WTC11 (cell line): ENCODE measurements at places on chromosomes 3 and 15.

GRCh38 chr15:72859017-72859756, 75.6 kb upstream of the ADPGK start:
- no peak for DNase-seq

DNA sequence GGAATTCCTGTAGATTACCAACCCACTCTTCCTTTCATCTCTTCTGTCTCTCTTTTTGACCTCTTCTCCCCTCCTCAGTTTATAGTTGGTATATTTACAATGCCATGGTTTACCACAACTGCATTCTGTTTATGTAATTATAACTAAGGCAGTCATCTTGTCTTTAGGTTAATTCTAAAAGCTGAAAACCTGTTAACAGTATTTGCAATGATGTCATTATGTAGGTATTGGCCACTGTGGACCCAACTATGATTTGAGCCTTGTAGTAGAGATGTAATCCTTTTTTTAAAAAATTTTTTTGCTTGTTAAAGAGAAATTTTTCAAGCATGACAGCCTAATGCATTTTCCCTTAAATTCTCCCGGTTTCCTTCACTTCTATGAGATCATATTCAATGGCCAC, 30.7 kb upstream of the CHST2 start:
- DNase-seq, result no peak

DNA sequence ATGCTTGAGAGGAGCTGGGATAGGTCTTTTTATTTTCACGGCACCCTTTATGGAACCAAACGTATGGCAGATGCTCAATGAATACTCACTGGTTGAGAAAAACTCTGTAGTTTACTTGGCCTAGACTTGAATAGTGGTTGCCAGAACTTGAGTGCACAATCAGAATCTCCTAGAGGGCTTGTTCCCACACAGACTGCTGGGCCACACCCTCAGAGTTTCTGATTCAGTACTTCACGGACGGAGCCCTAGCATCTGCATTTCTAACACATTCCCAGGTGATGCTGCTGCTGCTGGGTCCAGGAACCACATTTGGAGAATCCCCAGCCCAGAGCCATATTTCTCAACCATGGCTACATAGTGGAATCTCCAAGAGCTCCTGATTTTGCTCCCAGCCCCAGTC, 24.6 kb downstream of the CA12 start:
- DNase-seq, result no peak

GRCh38 chr3:49260806-49261324, 16.2 kb downstream of the C3orf62 start:
- DNase-seq, result no peak

GRCh38 chr3:197516517-197516889, 39.3 kb downstream of the BDH1 start:
- no peak for DNase-seq

DNA sequence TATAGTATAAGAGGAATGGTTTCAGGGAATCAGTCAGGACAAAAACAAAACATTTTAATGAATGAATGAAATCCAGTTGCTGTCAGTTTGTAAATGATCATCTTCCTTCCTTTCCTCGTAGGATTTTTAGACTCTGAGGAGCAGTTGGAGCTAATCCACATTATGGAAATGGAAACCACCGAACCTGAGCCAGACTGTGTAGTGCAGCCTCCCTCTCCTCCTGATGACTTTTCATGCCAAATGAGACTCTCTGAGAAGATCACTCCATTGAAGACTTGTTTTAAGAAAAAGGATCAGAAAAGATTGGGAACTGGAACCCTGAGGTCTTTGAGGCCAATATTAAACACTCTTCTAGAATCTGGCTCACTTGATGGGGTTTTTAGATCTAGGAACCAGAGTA, 3.1 kb downstream of the TIPARP start:
- DNase-seq, result no peak

- peak; percentile 31 for DNase-seq
Observed at GRCh38 chr3:25592510-25592968, 72.2 kb downstream of the TOP2B start.

DNA sequence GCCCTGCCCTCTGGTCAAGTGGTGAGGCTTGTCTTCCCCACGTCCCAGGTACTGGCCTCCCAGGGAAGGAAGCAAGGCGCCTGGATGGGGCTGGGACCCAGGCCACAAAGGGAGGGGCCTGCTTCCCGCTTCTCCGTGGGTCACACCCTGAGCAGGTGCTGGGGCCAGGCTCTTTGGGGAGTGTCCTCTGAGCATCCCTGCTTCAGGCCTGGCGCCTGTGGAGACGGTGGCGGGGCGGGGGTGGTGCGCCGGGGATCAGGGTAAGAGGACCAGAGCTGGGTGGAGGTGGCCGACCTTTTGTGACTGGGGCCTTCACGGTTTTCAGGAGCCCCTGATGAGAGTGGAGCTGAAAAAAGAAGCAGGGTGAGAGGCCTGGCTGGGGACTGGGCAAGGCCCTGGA, 3.6 kb downstream of the PLA2G4B start:
- DNase-seq, result no peak

- no peak for DNase-seq
Observed at GRCh38 chr15:58249646-58250312, 111.6 kb downstream of the AQP9 start.

- DNase-seq, result no peak
Observed at GRCh38 chr3:155497930-155498647, 204.6 kb upstream of the STRIT1 start.

GRCh38 chr3:43640681-43641080, 18.9 kb upstream of the ANO10 start:
- DNase-seq, result no peak

DNA sequence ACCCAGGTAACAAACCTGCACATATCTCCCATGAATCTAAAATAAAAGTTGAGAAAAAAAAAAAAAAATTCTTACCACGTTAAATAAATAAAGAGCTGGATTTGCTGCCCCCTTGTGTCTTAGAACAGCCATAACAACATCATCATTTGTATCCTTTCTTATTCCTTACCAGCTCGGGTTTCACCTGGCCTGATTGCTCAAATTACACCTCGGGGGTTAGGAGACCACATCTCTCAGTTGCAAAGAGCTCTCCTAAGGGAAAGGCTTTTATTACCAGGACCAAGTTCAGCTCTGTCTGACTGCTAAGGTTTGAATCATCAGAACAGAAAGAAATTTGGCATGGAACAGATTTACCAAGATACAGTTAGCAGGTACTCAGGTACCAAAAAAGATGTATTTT, 25.8 kb upstream of the RPL39L start:
- DNase-seq, result peak; percentile 53

DNA sequence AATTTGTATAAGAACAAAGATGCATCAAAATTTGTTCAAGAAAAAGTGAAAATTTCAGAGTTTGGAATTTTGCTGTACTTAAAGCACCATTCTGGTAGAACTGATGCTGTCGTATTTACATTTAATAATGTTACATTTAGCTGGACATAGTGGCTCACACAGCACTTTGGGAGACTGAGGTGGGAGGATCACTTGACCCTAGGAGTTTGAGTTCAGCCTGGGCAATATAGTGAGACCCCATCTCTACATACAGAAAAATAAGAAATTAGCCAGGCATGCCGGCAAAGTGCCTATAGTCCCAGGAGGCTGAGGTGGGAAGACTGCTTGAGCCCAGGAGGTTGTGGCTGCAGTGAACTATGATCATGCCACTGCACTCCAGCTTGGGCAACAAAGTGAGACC, 51.5 kb upstream of the SKIL start:
- no peak for DNase-seq

GRCh38 chr3:45605534-45605933, 11.0 kb downstream of the LIMD1 start:
- DNase-seq, result no peak

DNA sequence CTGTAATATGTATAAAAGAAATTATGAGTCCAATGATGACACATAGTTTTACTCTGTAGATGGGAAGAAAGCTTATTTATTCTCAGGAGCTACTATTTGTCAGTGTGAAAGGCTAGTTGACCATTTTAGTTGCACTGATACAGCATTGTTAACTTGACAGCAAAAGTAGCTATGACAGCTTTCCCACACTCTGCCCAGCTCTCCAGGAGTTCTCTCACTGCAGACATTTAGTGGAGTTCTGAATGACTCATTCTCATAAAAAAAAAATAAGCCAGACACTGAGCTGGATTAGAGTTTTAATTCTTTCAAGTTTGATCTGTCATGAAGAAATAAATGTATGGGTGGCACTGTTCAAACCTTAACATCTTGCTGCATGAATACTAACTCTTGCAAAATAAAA, 77.2 kb upstream of the CFAP20DC start:
- no peak for DNase-seq

DNA sequence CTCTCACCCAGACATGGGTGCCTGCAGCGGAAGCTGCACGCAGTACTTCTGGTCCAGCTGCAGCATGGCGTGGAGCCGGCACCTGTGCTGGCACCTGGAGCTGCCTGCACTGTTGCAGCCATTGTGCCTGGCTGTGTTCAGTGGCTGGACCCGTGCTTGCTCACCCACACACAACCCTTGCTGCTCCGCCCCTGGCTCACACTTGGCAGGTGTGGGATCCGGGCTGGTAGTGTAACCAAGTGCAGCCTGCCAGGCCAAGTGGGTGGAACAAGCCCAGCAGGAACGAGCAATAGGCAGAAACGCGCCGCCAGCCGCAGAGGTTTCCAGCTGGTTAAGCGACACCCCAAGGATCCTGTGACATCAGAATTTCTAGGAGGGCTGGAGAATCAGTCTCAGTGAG, 11.2 kb upstream of the SCAPER start:
- no peak for DNase-seq

GRCh38 chr3:183061391-183062172, 37.7 kb downstream of the MCCC1 start:
- no peak for DNase-seq

DNA sequence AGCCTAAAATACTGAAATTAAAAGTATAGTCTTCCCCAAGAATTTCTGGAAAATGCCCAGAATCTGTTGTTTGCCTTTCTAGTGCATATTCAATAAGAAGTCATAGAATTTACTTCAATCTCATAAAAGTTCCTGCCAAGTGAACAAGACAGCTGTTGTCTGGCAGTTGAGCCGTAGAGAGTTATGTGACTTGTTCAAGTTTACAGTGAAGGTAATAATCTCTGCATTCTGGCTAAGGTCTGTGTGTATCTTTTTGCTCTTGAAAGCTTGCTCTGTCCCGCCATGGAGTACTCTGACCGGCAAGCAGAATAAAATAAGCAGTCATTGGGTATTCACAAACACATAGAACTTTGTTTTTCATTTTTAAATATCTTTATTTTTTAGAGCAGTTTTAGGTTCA, 77.8 kb downstream of the GHSR start:
- no peak for DNase-seq

- no peak for DNase-seq
Observed at GRCh38 chr3:98038876-98039275, 3.8 kb upstream of the GABRR3 start.
